Right ventricle myocardium inferior (tissue), 1 donor: ENCODE measurements at places on chromosomes 12 and 14.

DNA sequence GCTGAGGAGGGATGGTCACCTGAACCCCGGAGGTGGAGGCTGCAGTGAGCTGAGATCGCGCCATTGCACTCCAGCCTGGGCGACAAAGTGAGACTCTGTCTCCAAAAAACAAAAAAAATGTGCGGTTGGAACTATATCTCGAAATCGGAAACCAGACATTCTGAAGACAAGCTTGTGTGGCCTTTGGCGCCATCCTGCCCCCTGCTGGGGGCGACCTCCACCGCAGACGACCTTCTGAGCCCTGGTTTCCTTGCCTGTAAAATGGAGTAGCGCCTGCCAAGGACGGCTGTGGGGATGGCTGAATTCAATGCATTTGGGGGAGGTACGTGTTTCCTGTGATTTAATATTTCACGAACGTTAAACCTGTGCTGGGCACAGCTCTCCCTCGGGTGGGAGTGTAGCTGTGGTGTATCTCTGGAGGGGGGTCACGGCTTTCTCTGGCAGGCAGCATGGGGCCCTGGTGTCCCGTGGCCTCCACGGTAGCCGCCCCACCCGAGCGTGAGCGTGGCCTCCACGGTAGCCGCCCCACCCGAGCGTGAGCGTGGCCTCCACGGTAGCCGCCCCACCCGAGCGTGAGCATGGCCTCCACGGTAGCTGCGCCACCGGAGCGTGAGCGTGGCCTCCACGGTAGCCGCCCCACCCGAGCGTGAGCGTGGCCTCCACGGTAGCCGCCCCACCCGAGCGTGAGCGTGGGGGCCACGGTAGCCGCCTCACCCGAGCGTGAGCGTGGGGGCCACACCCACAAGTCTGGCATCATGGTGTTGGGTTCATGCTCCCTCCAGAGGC is 55.3 kb downstream of the LRCOL1 start:
- DNase-seq, result no peak

DNA sequence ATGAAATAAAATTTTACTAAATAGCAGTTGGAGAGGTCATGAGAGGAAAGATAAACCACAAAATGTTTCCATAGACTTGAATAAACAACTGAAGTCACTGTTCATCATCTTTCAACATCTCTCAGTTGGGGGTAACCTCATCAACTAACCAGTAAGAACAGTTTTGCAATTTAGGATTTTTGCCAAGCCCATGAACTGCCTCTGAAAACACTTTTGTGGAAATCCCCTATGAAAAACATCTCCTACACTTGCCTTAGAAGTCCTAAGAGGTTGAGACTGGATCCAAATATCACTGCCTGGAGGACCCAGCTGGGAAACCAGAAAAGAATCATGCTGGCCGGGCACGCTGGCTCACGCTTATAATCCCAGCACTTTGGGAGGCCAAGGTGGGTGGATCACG is 273.1 kb downstream of the C12orf50 start:
- DNase-seq, result no peak

- DNase-seq, result no peak
These were observed 24.5 kb downstream of the LRTM2 start for GRCh38 chr12:1844661-1845409.

GRCh38 chr14:45091710-45092109 is 7.8 kb downstream of the PRPF39 start:
- DNase-seq, result no peak
